ENCODE measurements at places on chromosomes 16 and 17.

DNA sequence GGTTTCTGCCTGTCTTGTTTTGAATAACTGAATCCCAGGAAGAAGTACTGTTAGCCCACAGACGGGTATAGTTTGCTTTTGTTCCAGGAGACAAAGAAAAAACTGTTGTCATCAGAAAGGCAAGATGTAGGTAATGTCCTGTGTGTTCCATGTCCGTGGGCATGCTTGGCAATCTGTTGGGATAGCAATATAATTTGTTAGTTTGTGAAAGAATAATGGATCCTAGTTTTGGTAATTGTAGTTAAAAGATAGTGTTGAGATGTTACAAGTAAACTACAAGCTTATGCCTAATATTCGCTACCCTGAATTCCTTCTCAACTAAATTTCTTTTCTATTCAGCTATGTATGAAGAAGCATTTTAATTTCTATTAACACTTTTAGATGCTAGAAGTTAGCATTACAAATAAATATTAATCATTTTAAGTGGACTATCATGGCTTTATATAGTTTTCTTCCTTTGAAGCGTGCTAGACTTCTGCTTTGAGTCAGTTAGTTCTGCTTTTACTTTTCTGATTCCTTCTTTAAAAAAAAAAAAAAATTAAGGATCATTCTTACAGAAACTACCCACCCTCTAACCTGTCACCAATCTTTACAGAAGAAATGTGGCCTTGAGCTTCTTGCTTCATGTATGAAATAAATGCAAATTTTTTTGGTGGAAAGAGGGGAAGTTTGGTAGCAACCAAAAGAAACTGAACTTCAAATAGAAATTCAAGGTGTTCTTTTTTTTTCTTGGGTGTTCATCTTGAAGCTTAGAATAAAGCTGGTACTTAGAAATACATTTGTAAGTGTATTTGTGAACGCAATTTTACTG, 2.4 kb downstream of the EVI2A start:
- no peak for DNase-seq

DNA sequence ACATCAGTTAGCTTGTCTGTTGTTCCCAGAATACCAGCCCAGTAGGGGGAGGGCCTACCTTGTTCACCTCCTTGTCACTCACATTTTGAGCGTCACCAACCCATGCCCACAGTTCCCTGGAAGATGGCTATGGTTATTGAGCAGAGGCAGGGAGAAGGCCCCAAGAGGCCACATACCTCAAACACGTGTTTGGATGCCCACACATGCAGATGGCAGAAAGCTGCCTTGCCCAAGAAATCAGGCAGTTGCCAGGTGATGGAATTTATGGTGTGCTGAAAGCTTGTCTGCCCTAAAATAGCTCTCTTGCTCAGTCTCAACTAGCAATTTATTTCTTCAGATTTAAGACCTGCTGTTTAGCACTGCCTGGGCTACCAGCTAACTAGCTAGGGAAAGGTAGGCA, 16.5 kb upstream of the CMTM4 start:
- DNase-seq, result no peak

DNA sequence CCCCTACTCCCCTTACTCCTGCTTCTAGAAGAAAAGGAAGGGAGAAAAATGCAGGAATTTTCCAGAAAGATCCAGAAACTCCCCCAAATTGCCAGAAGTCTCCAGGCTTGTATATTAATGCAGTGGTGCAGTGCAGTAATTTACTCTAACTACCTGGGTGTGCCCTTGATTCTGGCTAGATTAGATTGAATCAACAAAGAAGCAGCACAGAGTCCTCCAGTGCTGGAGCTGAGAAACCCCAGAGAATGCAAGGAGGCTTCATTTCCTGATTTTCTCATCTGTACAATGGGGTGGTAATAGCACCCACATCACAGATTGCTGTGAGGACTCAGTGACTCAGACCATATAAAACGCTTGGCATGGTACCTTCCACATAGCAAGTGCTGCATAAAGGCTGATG, 247.3 kb upstream of the RPL38 start:
- DNase-seq, result no peak

DNA sequence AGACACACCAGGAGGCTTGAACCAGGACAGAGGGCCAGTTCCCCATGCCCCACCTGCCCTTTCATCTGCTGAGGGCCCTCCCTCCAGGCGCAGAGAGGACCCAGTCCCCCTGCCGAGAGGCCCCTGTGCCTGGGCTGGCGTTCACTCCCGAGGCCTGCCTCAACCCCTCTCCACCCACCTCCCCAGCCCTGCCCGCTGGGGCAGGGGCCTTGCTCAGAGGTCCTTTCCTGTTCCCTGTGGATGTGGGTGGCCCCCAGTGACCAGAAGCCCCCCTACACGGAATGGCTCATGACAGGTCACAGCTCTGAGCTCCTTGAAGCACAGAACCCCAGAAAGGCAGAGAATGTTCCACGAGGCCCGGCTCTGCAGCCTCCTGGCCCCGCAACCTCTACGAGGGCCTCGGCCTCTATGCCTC, 6.7 kb downstream of the TMC6 start:
- no peak for DNase-seq

- no peak for DNase-seq
These were observed 2.6 kb downstream of the HOXB3 start for GRCh38 chr17:48587276-48588073.

- DNase-seq, result no peak
These were observed 10.2 kb downstream of the CYTH1 start for GRCh38 chr17:78771758-78772382.

DNA sequence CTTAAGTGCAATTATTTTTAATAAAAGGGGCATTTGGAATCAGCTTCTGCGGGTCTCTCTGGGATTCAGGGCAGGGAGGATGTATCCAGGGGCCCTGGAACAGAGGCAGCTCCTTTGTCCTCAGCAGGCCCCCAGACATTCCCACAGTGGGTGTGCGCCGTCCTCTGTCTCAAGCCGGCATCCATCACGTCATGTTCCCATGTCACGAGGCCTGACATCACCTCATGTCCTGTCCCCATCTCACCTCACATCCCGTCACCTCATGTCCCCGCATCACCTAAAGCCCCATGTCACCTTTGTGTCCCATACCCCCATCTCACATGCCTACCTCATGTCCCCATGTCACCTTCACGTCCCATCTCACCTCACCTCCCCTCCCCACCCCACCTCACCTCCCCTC, 18.5 kb downstream of the GAA start:
- DNase-seq, result no peak

DNA sequence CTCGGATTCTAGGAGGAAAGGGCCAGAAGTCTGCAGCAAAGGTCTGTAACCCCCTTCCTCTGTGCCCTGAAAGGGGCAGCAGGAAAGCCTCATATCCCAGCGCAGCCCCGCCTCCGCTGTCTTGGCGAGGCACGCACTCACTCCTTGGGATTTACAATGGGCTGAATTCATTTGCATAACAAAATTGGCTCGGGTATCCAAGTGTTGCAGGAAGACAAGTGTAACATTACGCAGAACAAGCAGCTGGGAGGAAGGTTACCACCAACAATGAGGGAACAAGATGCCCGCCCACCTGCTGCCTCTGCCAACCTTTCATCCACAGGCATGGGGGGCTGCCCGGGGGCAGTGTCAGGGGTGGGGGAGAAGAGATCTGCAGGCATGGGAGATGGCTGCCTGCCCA, 130.4 kb downstream of the MRM1 start:
- DNase-seq, result no peak

- DNase-seq, result no peak
These were observed 37.9 kb downstream of the SOX8 start for GRCh38 chr16:1019231-1020090.

DNA sequence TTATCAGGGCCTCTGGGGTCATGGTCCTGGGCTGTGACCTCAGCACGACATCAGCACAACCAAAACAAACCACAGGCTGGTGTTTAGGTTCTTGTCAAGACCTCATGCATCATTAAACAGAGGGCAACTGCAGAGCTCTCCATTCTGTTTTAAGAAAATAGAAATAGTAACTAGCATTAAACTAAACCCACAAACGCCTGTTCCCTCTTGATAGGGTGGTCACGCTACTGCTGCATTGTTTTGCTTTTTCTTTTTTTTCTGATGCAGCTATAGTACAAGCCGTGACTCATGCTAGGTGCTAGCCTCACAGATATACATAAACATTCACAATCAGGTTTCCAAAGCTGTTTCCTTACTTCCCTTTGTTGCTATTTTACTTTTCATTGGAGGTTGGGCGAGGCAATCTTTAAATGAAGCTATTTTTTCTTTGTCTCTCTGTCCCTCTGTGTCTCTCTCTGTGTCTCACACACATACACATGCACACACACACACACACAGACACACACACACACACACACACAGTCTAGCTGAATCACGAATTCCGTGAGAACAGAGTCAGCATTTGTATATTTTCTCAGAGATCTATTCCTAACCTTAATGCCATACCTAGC, 310.3 kb downstream of the CDH13 start:
- DNase-seq, result no peak

DNA sequence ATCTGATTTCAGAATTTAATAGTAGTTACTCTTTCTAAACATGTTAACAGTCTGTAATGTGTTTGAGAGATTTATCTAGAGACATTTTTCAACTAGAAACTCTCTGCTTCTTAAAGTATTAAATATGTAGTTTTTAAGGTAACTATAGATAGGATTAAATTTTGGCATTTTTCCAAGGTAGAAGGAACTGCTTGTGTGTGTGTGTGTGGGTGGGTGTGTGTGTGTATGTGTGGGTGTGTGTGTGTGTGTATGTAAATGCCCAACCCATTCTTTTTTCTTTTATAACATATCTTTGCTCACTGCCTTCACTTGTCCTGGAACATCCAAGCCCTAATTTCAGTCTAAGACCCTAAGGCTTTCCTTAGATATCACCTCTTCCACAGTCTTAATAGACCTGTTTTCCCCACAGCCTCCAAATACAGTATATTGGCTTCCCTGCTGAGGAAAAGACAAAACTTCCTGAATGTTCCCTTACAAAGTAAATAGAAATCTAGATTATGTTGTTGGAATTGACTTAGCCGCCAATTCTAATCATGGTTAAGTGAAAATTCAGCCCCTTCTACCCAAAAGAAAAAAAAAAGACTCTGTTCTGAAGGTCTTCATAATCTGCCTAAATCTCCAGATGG, 33.5 kb downstream of the NUP93 start:
- DNase-seq, result no peak

DNA sequence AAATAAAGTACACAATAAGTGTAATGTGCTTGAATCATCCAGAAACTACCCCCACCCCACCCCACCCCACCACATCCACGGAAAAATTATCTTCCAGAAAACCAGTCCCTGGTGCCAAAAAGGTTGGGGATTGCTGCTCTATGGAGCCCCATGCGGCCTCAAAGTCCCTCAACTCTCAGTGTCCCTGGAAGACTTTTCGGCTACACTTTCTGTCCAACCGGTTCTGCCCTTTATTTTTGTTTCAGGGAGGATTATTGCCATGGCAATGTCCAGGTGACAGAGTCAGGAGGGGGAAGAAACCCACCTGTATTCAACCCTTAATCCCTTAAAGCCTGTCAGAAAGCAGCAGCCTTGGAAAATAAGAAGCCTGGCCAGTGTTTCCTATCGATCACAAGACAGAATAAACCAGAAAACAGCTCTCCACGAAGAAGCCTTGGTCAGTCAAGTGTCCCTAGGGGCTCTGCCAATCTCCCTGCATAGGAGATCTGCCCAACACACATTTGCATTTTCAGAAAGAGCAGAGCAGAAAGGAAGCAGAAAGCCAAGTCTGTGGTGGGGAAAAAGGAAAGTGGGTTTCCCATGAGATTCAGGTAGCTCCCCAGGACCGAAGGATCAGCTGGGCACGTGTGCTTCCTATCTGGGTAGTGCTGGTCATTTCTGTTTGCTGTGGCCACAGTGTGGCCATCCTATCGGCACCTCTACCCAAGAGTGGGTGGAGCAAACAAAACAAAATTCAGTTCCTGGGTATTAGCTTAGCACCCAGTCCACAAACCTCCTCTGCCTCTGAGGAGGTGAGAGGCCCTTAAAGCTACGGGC, 342.7 kb downstream of the SOX9 start:
- DNase-seq, result no peak

GRCh38 chr17:71963351-71963750, 157.5 kb upstream of the SOX9 start:
- no peak for DNase-seq

GRCh38 chr17:57034807-57035754, 50.0 kb upstream of the AKAP1 start:
- no peak for DNase-seq

DNA sequence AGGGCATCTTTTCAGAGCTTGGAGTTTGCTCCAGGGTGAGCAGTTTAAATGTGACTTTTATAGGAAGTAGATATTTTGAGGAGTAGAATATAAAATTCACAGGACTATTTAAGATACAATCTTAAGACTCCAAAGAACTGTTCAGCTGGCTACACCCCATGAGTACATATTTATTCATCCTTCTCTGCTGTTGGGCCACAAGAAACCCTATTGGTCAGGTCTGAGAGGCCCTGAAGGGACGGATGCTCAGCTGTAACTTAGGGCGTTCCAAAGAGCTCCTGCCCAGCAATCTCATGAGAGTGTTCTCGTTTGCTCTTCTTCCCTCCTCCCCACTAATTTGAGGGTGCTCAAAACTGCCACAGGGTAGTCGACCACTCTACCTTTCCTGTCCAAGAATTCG, 7.3 kb downstream of the ST6GALNAC2 start:
- DNase-seq, result no peak

DNA sequence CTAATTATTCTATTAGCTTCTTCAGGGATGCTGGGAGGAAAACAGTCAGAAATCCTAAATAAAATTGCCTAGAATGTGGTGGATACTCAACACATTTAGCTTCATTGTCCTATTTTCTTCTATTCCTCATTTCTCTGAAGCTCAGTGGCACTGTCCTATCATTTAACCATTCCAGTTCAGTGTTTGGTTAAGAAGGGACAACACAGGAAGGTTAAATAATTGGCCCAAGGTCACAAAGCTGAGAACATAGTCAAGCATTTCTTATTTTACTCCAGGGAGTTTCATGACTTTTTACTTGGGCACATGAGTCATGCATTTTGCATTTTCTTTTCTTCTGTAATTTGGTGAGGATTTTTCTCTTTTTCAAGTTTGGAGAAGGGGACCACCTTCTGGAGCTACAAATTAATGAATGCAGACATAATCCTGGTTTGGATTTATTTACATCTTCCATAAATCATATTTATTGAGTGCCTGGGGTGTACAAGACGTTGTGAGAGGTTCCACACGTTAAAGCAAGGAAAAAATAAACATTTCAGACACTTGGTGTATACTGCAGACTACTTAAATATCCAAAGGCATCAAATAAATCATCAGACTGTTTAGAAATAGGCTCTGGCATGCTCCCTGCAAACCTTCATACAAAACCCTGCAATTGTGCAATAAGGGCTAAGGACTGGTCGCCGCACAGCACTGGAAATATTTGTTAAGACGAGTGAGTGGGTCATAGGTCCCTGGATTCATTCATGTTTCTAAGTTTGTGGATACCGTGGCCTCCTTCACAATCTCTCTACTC, 263.9 kb downstream of the MAF start:
- DNase-seq, result no peak

GRCh38 chr17:71068408-71068750, 899.0 kb downstream of the KCNJ2 start:
- no peak for DNase-seq

GRCh38 chr17:74214484-74215341, 1.3 kb downstream of the TTYH2 start:
- DNase-seq, result no peak
